Right cardiac atrium (tissue), 5 donors: ENCODE measurements at places on chromosomes 4 and X.

DNA sequence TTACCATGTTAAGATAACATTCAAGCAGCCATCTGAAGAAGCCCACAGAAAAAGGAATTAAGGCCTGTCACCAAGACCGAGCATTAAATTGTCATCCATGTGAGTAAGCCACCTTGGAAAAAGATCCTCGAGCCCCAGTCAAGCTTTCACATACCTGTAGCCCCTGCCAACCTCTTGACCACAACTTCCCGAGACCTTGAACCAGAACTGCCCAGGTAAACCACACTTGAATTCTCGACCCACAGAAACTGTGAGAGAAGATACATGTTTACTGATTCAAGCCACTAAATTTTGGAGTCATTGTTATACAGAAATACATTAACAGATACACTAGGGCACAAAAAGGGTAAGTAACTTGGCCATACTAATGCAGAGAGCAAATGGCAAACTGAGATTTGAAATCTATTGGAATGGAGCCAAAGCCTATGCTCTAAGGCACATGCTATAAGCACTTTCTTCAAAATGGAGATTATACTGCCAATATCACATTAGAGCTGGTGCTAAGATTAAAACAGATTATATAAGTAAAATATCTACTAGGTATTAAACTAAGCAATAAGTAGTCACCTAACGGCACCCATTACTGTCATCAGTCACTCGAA is 49.5 kb downstream of the FAM13A start:
- DNase-seq = no peak

- DNase-seq = no peak
These were observed 8.7 kb upstream of the GABRE start for GRCh38 chrX:151983186-151983585.

- no peak for DNase-seq
These were observed 627 bp upstream of the FAT4 start for GRCh38 chr4:125313989-125314667.

DNA sequence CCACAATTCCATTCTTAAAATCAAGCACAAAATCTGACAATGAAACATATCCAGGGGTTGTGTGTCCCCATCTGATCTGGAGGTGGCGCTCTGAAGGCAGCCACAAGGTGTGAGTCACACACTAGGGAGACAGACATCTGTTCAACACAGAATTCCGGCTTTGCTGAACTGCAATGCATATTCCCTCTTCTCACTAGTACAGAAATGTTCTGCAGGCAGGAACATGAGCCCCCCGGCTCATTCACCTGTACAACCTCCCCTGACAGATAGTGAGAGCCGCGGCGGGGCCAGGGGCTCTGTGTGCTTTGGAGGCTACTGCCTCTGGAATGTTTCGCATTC is 41.9 kb downstream of the WDR1 start:
- DNase-seq = no peak

- DNase-seq = no peak
These were observed 100.3 kb downstream of the FAM53A start for GRCh38 chr4:1583859-1584258.

GRCh38 chr4:9988363-9988749 is 32.9 kb downstream of the SLC2A9 start:
- DNase-seq = no peak

GRCh38 chrX:118062817-118063615 is 53.6 kb downstream of the KLHL13 start:
- DNase-seq = no peak

DNA sequence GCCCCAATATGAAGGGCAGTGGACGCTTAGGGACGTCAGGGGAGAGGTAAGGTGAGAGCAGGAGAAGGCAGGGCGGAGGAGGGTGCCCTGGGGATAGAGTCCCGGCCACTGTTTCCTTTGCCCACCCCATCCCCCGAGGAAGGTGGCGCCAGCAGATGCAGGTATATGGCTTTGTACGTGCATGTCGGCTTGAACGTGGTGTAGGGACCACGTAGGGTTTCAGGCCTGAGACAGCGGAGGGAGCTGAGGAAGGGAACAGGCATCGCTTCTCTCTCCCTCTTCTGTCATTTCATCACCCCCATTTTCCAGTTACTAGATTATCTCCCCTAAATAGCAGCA is 97.9 kb downstream of the PHKA2 start:
- no peak for DNase-seq
